ENCODE measurements at places on chromosomes 4 and X.

DNA sequence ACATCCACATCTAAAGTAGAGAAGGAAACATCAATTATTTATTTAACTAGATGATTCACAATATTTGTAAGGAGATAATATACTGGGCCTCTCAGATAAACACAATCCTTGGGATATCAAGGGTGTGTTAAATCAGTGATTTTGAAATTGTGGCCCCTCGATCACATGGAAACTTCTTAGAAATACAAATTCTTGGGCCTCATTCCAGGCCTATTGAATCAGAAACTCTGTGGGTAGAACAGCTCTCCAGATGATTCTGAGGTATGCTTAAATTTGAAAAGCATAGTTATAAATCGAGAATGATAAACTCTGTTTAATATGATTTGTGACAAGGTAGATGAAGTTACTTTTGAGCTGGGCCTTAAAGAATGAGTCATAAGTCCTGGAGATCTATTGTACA is 64.3 kb upstream of the GPR174 start:
- DNase-seq, result no peak

DNA sequence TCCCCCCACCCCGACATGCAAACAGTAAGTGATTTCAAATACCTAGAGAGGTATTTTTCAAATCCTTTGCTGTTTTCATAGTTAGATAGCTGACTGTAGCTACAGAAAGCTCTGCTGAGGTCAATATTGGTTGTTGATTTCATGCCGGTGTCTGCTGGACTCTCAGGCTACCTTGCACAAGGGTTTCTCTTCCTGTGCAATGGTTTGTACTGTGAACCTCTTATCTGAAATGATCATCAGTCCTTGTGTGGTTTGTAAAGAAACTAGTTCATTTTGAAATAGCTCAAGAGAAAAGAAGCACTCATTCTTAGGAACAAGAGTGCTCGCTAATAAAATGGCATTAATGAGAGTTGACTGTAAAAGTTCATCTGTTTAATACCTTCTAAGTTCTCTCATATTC is 2.1 kb downstream of the MTM1 start:
- no peak for DNase-seq

- DNase-seq, result no peak
Observed at GRCh38 chr4:79620617-79621016, 212.6 kb upstream of the GK2 start.

DNA sequence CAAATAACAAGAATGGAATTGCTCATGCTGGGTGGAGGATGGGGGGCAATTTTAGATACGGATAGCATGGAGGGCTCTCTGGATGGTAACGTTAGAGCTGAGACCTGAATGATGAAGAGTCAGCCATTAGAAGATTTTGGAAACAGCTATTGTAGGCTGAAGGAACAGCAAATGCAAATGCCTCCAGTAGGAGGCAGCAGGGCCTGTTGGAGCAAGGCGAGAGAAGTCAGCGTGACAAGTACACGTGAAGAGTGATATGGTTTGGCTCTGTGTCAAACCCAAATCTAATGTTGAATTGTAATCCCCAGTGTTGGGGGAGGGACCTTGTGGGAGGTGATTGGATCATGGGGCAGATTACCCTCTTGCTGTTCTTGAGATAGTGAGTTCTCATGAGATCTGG is 59.3 kb upstream of the SOD3 start:
- DNase-seq, result no peak

DNA sequence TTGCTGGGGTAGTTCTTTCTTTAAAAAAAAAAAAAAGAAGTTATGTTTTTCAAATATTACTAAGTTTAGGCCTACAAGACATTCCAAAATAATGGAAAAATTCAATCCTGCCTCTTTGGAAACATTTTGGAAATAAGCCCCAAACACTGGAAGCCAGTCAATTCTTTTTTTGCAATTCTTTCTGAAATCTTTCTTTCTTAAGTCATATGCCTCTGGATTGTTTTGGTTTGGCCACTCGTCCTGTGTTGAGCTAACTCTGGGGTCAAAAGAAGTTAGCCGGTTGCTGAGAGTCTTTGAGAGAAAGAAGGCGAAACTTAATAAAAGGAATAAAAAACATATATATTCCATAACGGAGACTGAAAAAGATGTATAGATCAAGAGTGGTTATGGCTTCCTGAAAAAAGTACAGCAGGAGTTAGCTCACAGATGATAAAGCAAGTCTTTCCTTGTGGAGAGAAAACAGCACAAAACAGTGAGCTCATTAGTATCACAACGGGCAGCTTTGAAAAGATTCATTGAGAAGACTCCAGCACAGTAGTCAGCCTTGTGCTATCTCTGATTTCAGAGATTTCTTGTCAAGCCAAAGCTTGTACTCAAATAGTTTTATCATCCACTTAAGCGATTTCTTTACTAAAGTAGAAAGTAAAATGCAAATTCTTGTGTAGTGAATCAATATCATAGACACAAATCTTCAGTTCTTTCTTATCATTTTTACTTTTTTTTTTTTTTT is 64.8 kb downstream of the PLS3 start:
- no peak for DNase-seq

Measured in fibroblast of skin of left quadriceps (primary cell).